ENCODE measurements at places on chromosomes 5 and 9.

DNA sequence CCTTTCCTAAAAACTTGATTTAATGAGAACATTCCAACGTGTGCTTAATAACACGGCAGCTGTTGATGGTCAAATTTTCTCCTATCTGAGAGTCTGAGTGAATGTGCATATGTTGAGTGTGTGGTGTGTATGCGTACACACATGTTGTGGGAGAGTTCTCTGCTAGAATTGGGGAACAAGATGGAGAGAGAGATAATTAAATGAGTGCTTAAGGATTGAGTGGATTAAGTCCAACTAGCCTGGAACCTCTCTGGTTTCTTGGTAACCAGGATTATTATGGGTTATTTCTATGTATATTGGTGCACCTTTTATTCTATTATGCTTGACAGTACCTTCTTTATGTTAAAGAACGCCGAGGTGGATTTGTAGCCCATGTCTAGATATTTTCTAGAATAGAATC is 36.4 kb upstream of the TNFAIP8 start:
- no peak for DNase-seq

DNA sequence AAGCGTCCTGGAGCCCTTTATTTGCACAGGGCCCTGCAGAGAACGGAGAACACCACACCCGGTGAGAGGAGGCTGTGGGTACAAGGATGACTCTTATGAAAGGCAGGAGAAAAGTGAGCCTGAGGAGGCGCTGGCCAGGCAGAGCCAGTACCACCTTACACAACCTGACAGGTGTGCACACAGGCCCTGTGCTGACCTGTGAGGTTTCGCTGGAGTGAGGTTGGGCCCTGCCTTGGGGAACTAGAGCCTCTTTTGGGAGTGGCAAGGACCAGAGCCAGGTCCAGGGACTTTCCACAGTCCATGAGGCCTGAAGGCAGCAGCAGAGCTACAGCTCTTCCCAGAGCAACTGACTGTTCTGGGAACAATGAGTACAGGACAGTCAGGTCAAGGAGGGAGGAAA is 3.1 kb downstream of the SRD5A1 start:
- DNase-seq, result no peak

- DNase-seq, result no peak
Measured at GRCh38 chr9:112048924-112049691, 126.0 kb downstream of the SUSD1 start.

DNA sequence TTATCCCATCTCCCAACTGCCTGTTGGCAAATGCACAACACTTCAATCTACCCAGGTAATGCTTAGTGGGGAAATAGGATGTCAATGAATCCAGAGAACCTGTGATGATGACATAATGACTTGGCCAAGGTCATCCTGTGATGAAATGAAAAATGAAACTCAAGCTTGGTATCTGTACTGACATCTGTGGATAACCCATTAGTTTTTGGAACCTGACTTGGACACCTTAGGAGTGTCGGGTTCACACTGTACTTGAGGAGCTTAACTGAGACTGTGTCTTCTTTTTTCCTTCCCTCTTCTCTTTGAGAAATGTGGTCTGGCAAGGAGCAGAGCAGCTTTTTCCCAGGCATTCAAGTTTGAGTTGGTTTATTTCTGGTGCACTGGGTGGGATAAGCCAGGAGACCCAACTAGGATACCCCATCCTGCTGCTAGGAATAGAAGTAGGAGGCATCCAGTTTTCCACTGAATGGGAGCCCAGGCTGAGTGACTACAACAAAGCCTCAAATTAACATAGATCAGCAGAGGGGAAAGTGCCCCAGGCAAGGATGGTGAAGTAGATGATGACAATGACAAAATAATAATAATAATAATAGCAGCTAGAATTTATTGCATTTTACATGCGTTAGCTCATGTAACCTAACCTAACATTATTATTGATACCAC is 72.1 kb downstream of the ADRB2 start:
- no peak for DNase-seq

DNA sequence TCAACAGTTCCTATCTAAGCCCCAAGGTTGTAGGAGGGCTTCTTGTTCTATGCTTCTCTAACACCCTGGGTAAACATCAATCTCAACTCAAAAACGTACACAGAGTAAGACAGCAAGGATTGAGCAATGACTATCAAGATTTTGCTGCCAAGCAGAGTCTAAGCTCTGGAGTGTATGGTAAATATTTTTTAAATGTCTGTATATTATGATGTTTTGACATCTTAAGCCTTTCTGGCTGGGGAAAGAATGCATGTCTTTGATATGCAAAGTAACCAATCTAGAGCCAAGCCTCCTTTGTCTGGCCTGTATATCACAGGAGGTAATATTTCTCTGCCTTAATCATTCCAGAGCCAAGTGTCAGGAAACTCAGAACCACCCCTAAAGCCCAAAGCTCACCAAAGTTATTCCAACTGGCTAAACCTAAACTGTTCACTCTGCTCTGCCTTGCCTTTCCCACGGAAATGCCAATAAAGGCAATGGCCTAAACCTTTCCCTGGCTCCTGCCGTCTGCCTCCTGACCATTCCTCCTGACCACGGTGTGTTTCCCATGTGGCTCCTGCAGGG is 45.2 kb downstream of the YIPF5 start:
- no peak for DNase-seq

DNA sequence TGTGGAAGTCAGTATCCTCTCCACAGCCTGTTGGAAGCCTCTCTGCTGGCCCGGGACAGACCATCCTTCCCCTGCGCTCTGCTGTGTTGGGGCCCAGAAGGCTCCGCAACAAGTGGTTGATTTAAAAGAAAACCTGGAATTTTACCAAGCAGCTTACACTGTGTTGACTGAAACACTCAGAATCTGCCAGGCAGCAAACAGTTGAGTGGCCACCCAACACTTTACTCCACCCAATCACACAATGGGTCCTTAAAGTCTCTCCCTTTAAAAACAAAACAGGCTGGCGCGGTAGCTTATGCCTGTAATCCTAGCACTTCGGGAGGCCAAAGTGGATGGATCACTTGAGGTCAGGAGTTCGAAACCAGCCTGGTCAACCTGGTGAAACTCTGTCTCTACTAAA is 28.0 kb upstream of the DMRT3 start:
- DNase-seq, result no peak

All from globus pallidus (tissue), 1 donor.